ENCODE measurements at places on chromosomes 1 and 21.

DNA sequence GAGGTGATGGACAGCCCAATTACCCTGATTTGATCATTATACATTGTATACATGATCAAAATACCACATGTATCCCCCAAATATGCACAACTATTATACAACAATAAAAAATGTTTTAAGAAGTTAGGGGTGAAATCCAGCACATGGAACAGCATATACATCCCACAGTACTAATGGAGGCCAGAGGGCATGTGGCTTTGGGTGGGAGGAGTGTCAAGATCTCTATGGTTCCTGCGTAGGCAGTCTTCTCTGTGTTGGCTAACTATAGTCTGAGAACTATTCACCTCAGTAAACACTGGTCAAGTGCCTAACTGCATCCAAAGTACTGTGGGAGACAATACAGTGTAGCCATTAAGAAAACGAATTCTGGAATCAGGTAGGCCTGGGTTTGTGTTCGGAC, 74.1 kb downstream of the GADD45A start:
- no peak for DNase-seq

DNA sequence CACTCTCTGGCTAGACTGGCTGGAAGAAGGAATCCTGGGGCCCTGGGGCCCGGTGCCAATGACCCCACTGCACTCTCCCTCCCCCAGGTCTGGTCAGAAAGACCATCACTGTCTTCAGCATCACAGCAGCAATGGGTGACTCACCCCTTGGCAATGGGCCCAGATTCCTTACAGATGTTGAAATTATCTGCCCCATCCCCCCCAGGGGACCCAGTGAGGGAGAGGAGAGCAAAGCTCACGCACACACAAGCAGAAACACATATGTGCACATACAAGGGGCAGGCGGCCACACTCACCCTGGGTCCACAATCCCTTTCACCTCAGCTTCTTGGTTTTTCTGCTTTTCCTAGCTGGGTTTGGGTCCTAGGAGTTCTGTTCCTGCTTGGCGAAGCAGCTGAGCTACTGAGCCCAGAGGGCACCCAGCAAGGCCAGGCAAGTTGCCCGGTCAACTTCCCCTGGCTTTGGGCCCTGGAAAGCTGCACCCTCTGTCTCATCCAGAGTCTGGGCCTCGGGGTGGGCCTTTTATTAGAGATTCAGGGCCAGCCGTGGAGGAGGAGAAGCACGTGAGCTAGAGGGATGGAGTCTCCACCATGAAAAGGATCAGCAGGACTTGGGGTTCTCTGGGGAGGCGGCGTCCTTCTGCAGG, 2.6 kb downstream of the COL16A1 start:
- DNase-seq = peak; percentile 99

DNA sequence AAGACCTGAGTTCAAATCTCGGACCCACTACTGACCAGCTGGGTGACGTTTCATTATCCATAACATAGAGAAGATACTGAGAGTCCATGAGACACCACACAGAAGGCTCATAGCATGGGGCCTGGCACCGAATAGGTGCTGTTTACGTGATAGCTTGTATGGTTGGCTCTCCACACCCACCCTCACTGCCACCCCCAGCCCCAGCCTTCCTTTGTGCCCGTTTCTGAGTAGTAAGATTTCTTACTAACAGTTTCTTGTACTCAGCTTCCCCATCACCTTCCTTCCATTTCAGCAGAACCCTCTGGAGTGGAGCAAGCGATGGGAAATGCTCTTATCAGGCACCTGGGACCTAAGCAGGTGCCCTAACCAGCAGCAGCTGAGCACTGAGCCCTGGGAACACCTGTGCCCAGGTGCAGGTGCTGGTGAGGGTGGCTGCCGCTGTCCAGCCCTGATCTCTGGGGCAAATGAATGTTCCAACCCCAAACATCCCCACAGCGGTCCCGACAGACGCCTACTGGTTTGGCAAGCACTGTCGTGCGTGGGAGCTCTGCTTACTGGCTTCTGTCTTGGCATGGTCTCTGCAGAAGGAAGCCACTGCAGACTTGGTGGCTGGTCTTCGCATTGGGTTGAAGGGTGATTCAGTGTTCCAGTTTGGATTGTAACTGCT, 225.4 kb downstream of the CAMTA1 start:
- DNase-seq = no peak

DNA sequence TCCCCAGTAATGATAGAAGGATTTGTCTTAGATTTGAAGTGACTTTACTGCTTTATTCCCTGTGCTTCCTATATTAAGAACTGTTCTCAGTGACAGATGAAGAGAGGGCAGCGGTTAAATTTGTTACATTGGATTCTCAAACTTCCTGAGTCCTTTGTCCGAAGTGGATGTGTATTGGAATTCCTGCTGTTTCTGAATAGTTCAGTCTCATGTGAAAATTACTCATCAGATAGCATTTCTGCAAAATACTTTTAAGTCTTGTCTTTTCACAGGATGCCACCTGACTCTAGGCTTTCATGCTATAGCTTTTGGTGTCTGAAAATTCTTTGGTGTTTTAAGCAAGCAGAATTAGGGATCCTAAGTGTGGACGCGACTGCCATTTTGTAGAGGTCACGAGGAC, 83.6 kb downstream of the PRDM2 start:
- peak; percentile 36 for DNase-seq

DNA sequence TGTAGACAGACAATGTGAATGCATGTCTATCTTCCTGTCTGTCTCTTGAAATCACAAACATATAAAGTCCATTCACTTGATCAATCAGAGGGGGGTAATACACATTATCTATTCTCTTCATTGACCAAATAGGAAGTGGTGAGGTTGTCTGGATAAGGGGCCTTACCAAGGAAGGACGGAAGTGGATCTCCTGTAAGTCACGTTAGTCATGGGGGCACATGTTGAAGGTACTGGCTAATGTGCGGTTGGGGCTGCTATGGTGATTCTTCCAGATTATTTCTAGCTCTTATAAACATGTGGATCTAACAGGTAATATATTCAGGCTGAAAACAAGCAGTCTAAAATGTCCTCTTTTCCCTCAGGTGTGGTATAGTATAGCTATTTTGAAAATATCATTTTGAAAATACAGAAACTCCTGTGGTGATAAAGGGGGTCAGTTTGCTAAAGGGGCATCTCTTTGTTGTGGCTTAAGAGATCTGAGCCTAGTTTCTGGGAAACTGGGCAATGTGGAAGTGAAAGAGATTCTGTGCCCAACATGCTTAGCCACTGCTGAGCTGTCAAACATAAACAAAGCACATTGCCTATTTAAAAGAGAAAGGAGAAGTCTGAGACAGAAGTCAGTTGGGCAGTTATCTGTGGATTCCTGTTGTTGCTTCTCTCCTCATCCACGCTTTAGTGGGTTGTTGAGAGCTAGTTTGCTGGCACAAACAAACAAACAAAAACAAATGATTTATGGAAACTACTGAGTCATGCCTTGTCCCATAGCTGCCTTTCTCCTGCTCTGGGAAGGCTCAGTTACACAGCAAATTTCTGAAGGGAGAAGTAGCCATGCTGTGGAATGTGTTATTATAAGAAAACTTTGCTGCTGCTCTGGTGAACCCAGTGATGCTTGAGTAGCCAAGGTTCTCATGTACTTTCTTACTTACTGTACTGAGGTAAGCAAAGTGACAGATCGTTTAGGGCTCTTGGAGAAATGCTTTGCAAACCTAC, 166.9 kb downstream of the HLX start:
- peak; percentile 36 for DNase-seq

GRCh38 chr1:3668585-3669300, 16.4 kb downstream of the TP73 start:
- DNase-seq = peak; percentile 16

GRCh38 chr1:193574913-193575312, 388.5 kb upstream of the B3GALT2 start:
- no peak for DNase-seq

- DNase-seq = peak; percentile 94
Observed at GRCh38 chr1:159429074-159429861, 2.7 kb upstream of the OR10J4 start.

DNA sequence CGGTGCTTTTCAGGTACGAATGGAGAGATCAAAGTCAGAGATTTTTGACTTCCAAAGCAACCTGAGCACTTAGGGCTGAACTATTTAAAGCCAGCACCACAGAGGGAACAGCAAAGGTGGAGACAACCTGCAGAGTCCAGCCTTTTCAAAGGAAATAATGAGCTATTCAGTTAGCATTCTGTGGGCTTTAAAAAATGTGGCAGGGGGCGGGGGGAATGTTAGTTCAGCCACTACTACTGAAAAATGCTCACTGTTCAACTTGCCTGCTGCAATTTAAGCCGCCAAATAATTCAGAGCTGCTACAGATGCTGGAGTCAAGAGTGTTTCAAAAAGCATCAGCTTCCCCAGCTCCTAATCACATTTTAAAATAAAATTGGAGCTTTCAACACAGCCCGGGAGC, 473.3 kb upstream of the PLXNA2 start:
- DNase-seq = no peak

GRCh38 chr1:152335399-152335798, 10.4 kb upstream of the FLG start:
- no peak for DNase-seq

DNA sequence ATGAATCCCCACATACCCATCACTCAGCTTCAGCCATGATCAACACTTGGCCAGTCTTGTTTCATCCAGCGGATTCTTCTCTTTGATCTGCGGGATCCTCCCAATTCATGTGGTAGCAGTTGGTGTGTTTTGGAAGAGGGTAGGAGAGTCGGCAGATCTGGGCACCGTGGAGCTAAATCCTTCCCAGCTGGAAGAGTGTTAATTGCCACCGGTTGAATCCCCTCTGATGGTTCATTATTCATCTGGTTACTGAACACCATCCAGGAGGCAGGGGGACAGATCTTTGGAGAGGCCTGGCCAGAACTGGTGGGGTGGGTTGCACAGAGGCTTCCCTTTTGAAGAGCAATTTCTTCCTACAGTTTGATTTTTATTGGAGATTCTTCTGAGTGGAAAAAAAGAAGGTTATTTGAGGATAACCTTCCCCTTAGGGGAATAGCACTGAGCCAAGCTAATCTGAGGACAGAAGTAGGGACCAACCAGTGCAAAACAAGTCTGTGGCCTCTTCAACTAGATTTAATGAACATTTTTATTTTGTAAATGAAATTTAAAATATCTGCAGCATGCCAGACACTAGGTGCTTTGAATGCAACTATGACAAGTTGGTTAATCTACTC, 8.1 kb downstream of the NFASC start:
- no peak for DNase-seq

DNA sequence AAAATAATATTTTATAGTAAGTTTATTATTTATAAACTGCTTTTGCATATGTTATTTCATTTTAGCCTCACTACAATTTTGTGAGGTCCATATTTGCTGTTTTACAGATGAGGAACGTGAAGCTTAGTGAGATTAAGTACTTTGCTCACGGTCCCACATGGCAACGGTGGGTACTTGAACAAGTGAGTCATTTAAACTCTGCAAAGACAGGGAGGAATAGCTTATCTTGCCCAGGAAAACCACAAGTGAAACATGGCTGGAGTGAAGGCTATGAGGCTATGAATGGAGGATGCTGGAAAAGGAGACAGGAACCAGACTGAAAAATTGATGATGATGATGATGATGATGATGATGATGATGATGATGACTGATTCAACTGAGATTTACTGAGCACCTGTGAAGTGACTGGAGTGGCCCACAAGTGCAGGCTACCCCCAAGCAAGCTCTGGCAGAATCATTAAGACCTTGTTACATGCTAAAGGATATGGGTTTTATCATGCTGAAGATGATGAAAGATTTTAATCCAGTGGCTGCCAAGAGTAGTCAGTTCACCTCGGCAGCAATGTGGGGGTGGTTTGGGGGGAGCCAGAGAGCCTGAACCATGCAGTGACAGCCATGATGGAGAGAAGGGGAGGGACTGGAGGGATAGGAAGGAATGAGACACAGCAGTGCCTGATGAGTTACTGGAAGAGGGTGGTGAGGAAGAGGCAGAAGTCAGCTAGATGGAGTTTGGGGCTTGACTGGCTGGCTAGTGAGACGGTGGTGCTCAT, 1.4 kb upstream of the ABCA4 start:
- DNase-seq = peak; percentile 29

DNA sequence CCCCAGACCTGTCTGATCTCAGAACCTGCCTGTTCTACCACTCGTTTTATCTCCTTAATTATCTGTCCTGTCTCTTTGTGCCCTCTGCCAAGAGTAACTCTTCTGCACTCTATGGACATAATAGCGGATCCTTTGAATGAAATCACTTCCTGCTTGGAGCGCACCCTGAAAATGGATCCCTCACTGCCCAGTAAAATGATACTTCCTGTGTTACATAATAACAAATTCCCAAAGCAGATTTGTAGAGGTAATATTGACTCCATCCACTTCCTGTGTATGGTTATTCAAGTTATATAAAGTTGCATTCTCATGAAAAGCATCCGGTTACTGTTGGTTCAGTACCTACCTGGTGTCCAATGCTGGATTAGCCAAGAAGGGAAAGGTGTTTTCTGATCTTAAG, 246.0 kb downstream of the TRABD2B start:
- peak; percentile 8 for DNase-seq

- DNase-seq = no peak
Observed at GRCh38 chr1:3431266-3431665, 23.2 kb upstream of the ARHGEF16 start.

- DNase-seq = no peak
Observed at GRCh38 chr1:194014014-194014413, 827.6 kb upstream of the B3GALT2 start.

- peak; percentile 87 for DNase-seq
Observed at GRCh38 chr1:180502361-180503279, at the start of gene ACBD6. ACBD6 (minus strand) TSS chr1:180502577; CDS start chr1:180502266, 311 bp downstream.

DNA sequence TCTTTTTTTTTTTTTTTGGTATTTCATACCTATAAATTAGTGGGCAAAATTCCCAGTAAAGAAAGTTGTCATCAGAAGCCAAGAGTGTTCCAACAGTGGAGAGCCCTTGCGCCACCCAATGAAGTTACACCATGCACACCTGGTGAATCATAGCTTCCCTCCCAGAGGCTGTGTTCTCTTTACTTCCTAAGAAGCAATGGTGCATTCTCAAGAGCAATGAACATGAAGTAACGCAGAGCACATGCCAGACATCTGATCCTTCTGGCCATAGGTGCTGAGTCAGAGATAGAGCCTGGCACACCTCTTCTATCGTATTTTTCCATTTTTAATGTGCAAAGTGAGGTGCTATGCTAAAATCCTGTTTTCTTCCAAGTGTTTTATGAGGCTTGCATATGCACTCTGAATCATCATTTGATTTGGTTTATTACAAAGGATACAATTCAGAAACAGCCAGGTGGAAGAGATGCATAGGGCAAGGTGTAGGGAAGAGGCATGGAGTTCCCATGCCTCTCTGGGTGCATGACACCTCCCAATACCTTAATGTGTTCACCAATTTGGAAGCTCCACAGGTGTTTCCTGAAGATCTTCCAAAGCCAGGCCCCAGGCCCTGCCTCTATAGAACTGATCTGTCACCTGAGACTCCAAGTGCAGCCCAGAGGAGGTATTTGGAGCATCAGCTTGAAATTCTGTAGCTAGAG, 408.0 kb downstream of the SIPA1L2 start:
- peak; percentile 23 for DNase-seq

DNA sequence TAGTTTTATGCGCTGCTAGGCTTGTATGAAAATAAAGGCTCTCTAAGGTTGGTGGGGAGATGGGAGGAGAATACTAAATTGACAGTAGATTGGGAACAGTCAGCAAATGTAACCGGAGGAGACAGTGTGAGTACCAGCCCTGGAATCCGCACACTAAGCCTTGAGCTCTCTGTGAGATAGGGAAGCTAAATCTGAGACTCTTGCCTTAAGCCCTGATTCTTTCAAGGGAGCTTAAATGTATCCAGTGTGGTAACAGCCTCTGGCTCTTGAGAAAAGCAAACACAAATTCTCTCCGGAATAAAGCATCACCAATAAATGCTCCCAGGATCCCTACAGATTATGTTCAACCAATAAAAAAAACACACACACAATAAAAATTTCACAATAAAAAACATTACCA, 33.0 kb upstream of the PDPN start:
- DNase-seq = peak; percentile 10

- no peak for DNase-seq
Observed at GRCh38 chr1:172241540-172241939, 178.9 kb upstream of the C1orf105 start.
